GOT3 (cell line): ENCODE measurements at places on chromosomes 1 and 21.

GRCh38 chr1:41101076-41101475 is 79.6 kb upstream of the SLFNL1 start:
- DNase-seq, result no peak

DNA sequence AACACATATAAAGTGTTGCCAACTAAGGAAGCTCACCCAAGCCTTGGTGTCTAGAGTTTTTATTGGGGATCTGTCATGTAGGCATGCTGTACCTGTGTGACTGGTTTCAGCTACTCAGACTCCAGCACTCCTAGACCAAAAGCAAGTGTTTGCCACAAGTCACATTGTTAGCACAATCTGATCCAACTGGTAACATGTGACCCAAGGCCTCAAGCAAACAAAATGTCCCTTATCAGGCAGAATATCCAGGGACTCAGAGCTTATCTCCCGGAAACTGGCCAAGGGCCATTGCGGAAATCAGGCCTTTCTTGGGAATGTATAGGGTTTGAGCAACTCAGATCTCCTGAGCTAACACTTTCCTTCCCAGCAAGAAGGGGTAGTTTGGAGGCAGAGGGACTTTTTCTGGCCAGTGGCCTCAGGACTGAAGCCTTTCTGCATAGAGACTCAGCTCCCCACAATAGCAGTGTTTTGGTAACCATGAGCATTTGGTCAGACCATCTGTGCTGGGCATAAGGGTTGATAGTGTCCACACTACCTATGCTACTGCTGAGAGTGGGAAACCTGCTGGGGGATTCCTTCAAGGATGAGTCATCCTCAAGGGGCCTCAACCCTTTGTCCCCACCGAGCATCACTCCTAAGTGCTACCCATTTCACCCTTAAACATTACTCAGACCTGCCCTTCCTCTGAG is 29.6 kb downstream of the NHLH2 start:
- no peak for DNase-seq

DNA sequence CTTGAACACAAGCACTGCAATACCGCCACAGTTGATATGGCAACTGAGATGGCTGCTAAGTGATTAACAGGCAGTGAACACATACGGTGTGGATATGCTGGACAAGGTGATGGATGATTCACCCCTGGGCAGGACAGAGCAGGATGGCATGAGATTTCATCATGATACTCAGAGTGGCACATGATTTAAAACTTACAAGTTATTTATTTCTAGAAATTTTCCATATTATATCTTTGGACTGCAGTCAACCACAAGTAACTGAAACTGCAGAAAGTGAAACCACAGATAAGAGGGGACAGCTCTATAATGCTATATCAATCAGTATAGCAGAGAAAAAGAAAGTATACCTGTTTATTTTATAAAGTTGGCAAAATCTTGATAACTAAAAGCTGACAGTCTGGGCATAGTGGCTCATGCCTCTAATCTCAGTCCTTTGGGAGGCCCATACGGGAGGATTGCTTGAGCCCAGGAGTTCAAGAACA is 47.9 kb downstream of the PHACTR4 start:
- no peak for DNase-seq

- no peak for DNase-seq
Measured at GRCh38 chr1:207811920-207812720, 60.3 kb downstream of the CD46 start.
